ENCODE measurements at places on chromosomes 4 and X.

- DNase-seq, result no peak
Measured at GRCh38 chr4:151922811-151923210, 162.0 kb upstream of the GATB start.

GRCh38 chrX:38332505-38332904, 5.2 kb upstream of the RPGR start:
- DNase-seq, result no peak

GRCh38 chr4:26507286-26507685, 17.0 kb upstream of the CCKAR start:
- DNase-seq, result no peak

GRCh38 chrX:147846676-147847075, 65.0 kb upstream of the FMR1 start:
- DNase-seq, result no peak

- no peak for DNase-seq
Measured at GRCh38 chr4:8675383-8675782, 82.8 kb downstream of the CPZ start.

- no peak for DNase-seq
Measured at GRCh38 chr4:113094802-113095201, 45.3 kb downstream of the ANK2 start.

DNA sequence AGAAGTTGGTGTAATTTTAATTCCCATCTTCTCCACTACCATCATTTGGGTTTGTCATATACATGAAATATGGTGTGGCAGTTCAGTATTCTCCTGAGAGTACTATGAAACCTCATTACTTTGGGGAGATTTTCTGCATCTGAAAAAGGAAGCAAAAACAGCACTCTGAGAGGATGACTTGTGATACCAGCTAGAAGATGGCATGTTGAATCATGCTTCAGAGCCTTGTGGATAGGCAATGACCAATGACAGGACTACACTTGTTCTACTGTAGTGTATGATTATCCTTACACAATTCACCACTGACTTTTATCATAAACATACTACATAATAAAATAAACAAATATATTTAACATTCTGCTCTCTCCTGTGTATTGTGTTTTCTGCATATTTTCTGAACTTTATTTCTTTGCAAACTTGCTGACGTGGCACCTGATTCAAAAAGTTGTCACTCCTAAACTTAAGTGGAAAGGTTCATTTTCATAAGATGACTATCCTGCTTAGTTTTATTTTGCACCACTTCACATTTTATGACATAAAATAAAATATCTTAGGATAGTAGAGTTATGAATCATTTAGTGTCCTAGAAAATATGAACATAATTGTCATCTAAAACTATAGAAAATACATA, 991.3 kb downstream of the FSTL5 start:
- DNase-seq, result no peak

GRCh38 chr4:153152501-153153338, 51.5 kb upstream of the TRIM2 start:
- peak; percentile 72 for DNase-seq

- no peak for DNase-seq
Measured at GRCh38 chr4:26181616-26182015, 139.2 kb upstream of the RBPJ start.

- DNase-seq, result no peak
Measured at GRCh38 chr4:152132776-152133175, 372.0 kb upstream of the GATB start.

GRCh38 chr4:155047755-155048154, 160.7 kb upstream of the NPY2R start:
- DNase-seq, result no peak

- DNase-seq, result no peak
Measured at GRCh38 chr4:75016472-75016871, 83.6 kb downstream of the PARM1 start.

DNA sequence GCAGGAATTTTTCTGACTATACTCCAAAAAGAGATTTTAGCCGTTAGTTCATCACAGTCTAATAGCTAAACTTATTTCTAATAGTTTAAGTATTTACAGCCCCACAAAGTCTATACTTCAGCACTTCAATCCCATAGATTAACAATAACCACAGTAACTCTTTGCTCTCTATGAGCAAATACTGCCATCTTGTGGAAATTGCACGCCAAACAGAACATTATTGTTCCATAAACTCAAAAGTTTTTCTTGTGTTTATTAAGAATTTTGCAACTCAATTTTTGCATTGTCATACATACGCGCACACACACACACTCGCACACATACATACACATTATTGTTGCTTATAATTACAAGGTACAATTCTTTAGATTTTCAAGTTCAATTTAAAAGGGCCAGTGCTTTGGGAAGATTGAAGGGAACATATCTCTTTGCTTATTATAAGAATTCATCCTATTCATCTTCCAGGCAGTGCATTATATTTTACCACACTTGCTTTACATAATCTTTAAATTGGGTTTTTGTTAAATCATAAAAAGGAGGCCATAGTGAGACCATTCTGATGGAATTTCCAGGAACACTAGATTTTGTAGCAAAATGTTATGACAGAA, 63.8 kb upstream of the ATOH1 start:
- no peak for DNase-seq

DNA sequence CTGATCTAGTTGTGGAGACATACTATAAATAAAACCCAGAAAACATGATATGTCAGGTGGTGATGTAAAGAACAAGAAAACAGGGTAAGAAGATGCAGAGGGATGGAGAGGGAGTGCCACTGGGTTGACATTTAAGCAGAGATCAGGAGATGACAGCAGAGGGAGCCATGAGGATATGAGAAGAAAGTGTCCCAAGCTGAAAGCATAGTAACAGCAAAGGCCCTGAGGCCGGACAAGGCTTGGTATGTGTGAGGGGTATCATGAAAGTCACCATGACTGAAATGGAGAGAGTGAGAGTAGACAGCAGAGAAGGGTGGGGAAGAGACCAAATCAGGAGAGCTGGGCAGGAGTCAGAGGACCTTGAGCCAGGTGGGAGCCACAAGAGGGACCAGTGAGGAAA, 3.4 kb downstream of the GPKOW start:
- DNase-seq, result no peak

GRCh38 chr4:142547974-142548373, 298.1 kb downstream of the INPP4B start:
- no peak for DNase-seq

- no peak for DNase-seq
Measured at GRCh38 chr4:33065749-33066148, 2345.6 kb downstream of the PCDH7 start.

DNA sequence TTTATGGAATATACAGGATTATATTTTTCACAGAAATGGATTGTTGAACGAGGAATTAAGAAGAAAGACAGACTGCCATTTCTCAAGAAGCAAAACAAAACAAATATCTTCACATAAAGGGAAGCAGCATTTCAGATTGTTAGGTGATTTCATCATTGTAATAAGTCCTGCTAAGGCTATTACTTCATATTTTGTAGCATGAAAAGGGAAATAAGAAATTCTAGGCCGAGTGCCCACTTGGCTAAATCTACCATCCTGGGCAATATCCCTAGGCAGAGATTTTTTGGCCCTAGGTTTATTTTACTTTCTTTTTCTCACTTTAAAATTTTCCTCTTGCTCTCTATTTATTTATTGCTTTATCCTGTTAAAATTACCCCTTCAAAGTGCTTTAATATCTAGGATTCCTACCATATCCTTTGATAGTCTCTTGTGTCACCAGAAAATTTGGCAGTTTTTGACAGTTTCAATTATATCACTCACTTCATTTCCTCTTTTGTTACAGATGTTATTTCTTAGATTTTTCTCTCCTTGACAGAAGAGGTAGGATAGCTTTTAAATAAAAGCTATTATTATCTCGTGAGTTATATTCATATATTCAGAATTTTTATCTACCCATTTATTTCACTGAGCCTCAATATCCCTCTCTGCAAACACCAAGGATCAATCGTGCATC, 142.3 kb downstream of the PDGFC start:
- peak; percentile 29 for DNase-seq

GRCh38 chr4:154944996-154945395, 163.9 kb downstream of the RBM46 start:
- no peak for DNase-seq

DNA sequence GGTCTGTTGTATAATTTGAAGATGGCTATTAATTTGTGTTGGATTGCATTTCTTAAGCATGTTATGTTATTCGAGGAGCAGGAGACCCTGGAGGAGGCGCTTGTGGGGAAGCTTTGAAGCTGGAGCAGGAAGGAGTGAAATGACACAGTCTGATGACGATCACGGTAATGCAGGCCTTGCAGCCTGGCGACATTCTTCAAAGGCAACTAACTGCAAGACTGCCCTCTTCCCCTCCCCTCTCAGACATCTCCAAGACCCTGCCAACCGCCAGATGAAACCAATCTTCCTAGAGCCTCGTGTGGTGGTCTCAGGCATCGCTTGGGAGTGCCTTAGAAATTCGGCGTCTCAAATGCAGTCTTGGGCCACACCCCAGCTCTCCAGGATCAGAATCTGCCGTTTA, 16.1 kb downstream of the CLCN4 start:
- no peak for DNase-seq

GRCh38 chrX:45621376-45622041, 420.8 kb upstream of the DIPK2B start:
- no peak for DNase-seq

DNA sequence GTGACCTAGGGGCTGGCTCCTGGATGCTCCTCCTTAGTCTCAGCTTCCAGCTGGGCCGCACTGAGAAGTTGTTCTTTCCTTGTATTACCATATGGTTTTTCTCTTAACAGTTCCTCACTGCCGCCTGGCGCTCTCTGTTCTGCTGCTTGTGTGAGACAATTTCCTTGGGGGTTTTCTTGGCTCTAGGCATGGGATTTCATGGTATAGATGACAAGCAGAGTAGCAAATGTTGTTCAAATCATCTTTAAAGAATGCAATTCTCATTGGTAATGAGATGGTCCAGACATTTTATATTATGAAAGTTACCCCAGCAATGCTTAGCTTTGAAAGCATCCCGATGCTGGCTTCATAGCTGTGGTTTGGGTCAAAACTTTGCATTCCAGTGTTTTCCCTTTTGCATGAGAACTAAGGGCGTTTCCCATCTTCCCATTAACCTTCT, 37.6 kb downstream of the SEPTIN11 start:
- peak; percentile 84 for DNase-seq

DNA sequence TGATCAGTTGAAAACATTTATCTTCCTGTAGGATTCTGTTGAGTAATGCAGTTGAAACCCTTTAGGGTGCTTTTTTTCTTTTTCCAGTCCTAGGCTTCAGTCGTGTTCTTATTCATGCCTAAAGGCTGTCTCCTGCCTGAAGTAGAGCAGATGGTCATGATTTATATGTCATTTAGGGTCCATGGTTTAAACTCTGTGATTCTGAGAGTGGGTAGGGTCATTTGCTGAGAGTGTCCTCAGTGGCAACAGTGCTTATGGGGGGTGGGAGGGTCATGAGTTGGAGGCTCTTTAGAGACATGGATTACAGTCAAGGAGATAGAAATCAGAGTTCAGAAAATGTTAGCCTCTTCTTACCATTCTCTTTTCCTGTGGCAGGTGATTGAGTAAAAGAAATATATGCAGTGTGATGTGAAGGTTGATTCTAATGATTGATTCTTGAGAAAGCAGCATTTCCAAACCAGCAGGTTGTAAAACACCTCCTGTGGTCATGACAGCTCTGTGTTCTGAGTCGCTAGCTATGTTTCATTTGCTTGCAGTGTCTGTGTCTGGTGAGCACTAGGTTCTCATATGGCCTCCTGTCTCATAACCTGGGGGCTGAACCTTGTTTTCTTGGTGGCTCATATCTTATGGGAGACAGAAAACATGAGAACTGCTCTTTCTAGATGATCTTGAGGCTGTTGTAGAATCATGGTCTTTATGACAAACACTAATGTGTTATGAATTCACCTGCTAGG, 60.4 kb downstream of the JADE1 start:
- DNase-seq, result no peak

- no peak for DNase-seq
Measured at GRCh38 chrX:143733866-143734265, 13.3 kb upstream of the SPANXN2 start.

GRCh38 chrX:1751781-1752180, 136.9 kb downstream of the ASMT start:
- no peak for DNase-seq

- DNase-seq, result no peak
Measured at GRCh38 chr4:43379016-43379415, 486.5 kb downstream of the GRXCR1 start.

DNA sequence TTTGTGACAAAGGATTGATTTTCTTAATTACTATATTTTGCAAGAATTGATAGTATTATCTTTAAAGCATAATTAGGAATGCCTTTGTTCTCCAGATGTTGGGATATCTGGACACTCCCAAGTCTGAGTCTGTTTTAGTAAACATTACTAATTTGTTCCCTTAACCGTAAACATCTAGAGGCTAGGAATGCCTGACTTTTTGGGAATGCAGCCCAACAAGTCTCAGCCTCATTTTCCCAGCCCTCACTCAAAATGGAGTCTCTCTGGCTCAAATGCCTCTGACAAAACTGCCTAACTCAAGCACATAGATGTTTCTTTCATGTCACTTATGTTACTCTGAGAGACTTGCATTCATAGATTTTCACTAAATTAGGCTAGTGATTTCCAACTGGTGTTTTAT, 297.0 kb upstream of the CLNK start:
- DNase-seq, result no peak

GRCh38 chr4:35541888-35542213, 702.5 kb downstream of the ARAP2 start:
- no peak for DNase-seq

GRCh38 chrX:53080628-53081580, 1.3 kb upstream of the TSPYL2 start:
- no peak for DNase-seq

DNA sequence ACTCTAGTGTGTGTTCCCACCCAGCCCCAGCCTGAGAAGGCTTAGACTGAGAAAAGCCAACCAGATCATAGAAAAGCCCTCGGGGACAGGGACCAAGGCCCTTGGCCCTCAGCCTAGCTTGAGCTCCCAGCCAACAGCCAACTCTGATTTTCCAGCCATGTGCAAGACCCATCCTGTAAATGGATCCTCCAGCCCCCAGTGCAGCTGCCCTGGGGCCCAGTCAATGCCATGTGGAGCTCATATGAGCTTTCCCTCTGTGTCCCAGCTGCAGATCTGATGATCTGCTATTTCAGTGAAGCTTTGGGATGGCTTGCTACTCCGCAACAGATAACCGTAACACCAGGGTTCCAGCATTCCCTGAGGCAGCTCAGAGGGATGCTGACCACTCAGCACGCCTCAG, 40.5 kb upstream of the CDKN2AIP start:
- peak; percentile 55 for DNase-seq

- DNase-seq, result no peak
Measured at GRCh38 chrX:29113221-29113620, 526.0 kb downstream of the IL1RAPL1 start.

GRCh38 chr4:81135501-81135900, 79.5 kb downstream of the PRKG2 start:
- no peak for DNase-seq
